B cell (primary cell): ENCODE measurements at places on chromosomes 2 and 18. TPM values are rescaled to one million over a fixed set of nuclear protein-coding genes. Genes with fewer than 3 reads are reported as not detected.

The STAT4 gene
- 58.9 and 62.1 TPM in 2 replicates for total RNA-seq

The CKAP2L gene
- total RNA-seq = 0.25 TPM in 1 of 2 replicates, not detected in the other

The CCDC93 gene
- 79.6 and 86.7 TPM in 2 replicates for total RNA-seq

The KCNK3 gene
- total RNA-seq = not detected in 2 replicates

The DLGAP1 gene
- total RNA-seq = 0.07 and 0.15 TPM in 2 replicates

DNA sequence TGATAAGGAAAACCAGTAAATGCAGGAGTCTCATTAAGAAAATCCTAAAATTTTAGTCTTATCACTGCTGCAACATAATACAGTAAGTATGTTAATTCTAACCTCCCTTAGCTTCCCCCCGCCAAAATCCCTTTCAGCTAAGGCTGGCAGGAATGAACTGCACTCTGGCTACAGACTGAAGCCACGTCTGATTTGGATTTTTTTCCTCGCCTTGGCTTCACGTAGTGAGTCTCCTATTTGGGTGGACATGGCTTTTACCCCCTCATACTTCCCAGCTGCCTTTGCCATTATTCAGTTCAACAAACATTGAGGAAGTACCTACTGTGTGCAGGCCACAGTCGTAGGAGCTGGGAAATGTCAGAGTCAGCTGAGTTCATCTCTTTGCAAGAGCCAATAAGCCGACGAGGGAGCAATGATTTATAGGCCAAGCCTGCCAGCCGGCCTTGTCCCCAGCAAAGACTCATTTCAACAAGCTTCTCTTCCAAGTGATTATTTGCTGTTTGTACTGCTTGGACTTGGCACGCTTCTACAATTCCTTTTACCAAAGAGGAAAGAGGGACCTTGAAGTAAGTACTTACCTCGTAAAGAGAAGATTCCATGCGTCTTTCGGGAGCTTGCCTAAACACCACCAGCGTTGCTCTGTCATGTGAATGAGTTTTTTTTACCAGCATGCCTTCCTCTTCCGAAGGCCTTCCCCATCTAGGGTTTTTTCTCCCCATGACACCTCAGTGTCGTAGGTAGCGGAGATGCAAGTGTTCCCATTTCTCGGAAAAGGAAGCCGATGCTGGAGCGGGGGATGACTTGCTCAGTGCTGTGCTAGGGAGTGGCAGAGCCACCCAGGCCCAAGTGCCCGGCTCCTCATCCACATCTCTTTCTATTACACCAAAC lies 138.6 kb downstream of the KLHL29 start:
- DNase-seq = no peak

DNA sequence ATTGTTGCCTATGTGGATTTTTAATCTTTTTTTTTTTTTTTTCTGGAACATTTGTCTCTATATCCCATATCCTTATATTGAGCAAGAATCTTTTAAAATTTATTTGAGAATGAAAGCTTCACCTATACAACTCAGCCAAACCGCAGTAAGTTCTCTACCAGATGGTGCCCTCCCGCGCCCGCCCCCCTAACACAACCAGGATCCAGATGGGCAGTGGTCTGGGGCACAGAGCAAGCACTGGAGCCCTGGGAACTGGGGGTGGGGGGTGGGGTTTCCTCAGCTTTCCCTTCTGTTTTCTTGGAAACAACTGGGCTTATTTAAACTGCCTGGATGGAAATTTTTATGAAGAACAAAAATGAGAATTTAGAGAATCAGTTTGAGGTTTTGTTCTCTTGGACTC lies 74.6 kb downstream of the ACAA2 start:
- DNase-seq = no peak

DNA sequence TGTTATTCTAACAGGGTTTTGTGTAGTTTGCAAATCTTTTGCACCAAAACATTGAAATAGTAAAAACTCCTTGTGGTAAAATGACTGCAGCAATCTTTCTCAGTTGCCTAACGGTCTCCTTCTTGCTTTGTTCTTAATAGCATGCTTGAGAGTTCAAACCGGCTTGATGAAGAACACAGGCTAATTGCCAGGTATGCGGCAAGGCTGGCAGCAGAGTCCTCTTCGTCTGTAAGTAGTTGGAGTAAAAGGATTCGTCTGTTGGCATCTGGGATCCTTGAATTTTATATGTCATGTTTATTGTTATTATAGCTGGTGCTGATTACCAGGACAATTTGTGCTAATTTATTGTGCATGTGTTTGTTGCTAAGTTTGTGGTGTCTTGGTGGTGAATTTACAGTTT lies 138.1 kb downstream of the DTNA start:
- no peak for DNase-seq

DNA sequence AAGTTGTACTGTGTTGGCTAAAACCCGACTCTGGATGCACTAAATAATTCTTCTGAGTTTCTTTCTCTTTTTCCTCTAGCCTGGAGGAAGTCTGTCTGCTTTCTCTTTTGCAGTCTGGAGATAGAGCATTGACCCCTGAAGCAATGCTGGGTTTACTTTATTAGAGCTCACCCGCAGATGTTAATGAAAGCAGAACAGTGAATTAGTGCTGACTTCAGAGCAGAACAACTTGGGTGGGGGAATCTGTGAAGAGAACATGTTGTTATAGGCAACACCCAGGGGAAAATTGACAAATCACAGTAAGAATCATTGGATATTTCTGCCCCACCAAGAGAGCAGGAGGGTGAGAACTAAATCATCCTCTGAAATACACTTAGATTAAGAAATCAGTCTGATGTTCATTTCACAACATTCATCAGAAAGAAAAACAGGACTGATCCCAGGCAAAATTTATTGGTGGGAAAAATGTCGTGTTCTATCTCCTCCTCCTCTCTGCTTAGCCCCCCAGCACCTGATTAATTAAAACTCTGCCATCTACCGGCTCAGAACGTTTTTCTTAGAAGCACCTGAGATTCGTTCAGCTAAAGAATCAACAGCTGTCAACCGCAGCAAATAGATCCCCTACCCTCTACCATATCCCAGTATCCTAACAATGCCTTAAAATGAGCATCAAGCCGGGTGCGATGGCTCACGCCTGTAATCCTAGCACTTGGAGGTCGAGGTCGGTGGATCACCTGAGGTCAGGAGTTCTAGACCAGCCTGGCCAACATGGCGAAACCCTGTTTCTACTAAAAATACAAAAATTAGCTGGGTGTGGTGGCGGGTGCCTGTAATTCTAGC lies 165.1 kb downstream of the FMNL2 start:
- DNase-seq = peak; percentile 12

DNA sequence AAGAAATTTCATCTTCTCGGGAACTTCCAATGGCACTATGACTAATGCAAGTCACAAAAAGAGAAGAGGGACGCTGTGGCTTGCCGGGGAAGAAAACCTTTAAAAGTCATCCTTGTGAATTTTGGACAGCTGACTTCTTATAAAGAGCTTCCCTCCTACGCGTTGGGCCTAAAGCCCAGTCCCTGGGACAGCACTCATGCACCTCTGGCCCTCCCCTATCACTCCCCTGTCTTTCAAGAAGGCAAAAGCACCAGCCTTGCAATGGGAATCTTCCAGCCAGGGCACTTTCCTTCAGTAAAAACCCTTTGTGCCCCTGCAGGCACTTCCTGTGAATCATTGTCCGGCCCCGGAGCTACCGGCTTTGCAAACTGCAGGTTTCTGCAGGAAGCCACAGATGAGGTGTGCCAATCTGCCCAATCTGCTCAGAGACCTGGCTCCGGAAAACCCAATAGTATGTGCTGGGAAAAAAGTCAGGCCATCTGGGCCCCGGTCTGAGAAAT lies 7.1 kb downstream of the MREG start:
- DNase-seq = no peak

DNA sequence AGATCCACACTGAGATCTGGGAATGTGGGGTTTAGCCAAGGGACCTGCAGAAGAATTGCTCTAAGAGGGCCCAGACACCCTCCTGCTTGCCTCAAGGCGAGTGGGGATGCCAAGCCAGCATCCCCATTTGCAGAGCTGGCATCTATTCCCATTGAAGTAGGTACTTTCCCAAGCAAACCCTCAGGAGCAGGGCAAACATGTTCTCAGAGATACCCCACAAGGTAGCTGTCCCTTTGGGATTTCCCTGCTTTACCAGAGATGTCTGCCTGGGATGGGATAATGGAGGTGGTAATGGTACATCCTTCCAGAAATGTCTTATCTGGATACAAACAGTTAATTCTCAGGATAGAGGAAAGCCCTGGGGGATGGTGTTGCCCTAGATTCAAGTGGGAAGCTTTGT lies 51.2 kb downstream of the GYPC start:
- no peak for DNase-seq

DNA sequence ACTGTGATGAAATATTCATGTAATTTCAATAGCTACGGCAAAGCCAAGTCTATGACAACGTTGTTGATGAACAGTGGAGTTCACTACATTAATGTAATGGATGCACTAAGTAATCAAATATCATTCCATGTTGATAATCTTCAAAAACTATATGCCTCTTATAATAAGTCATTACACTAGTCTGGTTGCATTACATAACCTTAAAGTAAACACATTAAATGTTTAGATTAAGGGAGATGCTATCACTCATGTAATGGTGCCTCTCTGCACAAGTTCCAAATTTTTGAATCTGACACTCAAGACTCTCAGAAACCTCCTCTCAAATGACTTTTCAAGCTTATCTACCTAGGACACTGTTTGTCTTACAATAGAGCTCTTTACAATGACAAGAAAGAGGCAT lies 35.4 kb downstream of the PIEZO2 start:
- no peak for DNase-seq

- no peak for DNase-seq
These were observed 164.5 kb downstream of the XIRP2 start for GRCh38 chr2:167052825-167053224.

- no peak for DNase-seq
These were observed 176.8 kb upstream of the TRIB2 start for GRCh38 chr2:12539776-12540562.

GRCh38 chr2:231113489-231113888 lies 11.4 kb downstream of the HTR2B start:
- no peak for DNase-seq

DNA sequence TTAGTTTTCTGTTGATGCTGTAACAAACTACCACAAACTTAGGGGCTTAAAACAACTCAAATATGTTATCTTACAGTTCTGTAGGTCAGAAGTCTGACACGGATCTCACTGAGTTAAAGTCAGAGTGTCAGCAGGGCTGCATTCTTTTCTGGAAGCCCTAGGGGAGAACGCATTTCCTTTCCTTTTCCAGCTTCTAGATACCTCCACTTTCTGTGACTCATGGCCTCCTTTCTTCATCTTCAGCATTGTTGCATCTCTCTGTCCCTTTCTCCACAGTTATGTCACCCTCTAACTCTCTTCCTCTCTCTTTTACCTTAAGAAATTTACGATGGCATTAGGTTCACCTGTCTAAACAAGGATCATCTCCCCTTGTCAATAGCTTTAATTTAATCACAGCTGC lies 13.3 kb upstream of the PPP4R1 start:
- DNase-seq = no peak

- no peak for DNase-seq
These were observed 45.4 kb downstream of the SLC16A14 start for GRCh38 chr2:230023313-230023712.

DNA sequence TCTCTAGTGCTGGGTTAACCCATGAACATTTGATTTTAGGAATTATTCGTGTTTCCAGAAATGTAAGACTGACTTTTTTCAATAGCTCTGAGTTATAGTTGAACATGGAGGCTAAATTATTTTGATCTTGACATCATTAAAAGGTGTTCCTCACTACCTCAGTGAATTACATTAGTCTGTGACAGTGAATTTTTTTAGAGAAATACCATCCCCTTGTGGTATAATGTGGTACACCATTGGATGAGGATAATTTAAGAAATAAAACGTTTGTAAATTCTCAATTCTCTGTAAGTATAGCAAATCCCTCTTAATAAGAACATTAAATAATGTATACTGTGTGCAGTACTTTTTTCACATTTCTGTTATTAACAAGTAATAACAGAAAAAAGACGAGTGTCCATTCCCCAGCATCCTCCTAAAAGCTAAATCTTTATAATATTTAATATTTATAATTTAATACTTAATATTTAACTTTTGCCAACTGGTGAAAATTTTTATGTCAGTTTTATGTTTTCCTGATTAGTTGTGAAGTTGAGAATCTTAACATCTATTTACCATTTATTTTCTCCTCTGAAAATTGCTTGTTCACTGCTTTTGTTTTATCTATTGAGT lies 70.3 kb upstream of the CWC22 start:
- no peak for DNase-seq

DNA sequence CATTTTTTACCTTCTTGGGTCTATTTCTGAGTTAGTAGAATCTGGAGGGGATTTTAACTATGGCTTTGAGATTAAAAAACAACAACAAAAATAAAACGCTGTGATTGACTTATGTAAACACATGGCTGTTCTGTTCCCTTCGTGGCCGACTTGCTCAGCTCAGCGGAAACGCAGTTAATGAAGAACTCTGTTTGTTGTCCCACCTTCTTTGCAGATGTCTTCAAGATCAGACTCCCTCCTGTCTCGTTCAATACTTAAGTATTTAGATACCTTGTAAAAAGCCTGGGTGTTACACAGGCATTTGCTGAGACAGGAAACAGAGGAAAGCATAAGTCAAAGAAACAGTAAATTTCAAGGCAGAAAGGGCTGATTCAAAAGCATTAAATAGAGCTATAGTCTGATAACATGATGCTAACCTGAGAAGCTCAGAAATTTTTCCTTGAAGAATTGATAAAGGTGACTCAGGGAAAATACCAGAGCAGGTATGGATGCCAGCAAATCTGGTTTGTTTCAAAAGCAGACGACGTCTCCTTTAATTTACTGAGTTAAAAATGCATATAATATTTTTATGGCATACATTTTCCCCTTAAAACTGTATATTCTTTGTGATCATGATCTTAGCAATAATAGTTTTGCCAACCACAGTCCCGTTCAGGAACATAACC lies 21.7 kb upstream of the POLI start:
- no peak for DNase-seq

- no peak for DNase-seq
These were observed 276.6 kb downstream of the MREG start for GRCh38 chr2:215736653-215737290.

- no peak for DNase-seq
These were observed 871.8 kb upstream of the CHAC2 start for GRCh38 chr2:52895726-52896340.

GRCh38 chr18:12946549-12947284 lies 1.1 kb upstream of the SEH1L start:
- no peak for DNase-seq

DNA sequence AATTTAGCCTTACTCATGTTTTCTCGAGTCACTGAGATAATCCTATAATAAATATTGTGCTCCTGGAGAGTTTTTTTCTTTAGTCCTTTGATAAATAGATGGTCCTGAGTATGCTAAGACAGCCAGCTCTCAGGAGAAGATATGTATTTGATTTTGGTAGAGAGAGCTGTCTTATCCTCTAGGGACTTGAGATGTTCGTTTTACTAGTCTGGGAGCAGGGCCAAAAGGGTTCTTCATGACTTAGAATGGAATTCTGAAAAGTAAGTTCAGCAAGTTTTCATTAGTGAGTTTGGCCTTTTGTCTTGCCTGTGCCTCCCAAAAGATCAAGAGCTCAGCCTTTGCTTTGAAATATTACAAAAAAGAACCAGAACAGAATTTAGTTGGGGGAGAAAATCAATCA lies 246.7 kb downstream of the BABAM2 start:
- DNase-seq = no peak

DNA sequence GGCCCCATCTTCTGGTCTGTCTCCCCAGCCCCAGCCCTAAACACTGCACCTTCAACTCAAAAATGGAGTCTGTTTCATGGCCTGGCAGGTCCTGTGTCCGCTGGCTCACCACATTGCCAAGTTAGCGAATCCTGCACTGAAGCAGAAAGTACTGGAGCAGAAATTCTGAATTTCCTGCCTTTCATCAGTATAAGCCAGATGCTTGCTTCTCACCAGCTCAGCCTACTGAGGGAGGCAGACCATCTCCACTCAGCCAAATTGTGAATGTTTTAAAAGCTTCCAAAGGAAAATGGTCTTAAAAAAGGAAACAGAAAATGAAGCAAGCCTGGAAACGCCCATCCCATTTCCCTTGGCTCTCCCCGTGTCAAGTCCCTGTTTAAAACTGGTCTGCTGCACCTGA lies 157.8 kb downstream of the C1D start:
- DNase-seq = no peak
